ENCODE measurements at places on chromosomes 16 and 17.

DNA sequence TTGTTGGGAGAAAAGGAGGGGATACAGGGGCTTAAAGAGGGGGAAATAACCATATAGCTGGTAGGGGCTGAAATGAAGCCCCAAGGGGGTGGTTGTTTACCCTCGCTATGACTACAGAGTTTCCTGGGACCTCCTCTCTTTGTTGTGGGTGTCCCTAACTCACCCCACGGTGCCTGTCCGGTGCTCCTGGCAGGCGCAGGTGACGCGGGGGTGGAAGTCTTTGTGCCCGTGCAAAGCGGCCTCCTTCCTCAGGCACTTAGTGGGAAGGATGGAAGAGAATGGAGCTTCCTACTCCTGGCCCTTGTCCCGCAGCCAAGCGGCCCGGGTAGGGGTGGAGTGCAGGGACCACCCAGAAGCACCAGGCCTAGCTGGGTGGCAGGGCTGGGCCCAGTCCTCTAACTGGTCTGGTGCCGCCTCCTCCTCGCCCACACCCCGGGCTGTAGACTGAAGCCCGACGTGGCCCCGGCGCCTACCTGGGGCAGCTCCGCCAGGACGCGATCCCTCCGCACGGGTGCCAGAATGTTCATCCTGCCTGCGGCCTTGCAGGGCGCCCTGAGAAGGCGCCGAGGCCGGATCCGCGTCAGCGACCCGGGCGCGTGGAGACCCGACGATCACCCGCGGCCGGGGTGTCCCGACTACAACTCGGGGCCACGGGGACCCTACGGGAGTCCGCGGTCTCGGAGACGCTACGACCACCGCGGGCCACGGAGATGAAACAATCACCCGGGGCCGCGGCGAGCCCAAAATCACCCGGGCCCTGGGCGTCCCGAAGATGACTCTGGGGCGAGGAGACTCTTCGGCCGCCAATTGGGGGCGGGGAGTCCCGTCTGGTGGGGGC, 709 bp downstream of the RAB34 start:
- no peak for DNase-seq

- no peak for DNase-seq
Observed at GRCh38 chr16:68732741-68733399, 4.2 kb upstream of the CDH1 start.

GRCh38 chr17:43609613-43610385, 51.9 kb downstream of the MEOX1 start:
- no peak for DNase-seq

DNA sequence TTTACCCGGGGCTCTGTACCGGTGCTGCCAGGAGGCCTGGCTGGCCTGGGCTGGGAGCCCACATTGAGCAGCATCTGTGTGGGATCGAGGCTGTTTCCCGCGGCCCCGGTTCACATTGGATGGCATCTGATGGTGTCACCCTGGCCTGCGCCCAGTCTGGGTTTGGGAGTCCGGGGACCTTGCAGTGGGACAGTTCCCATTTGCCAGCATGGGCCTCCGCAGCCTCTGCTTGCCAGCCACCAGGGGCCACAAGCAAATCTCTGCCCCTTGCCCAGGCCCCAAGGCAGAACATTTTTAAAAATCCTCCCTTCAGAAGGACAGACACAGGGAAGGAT, 64.5 kb downstream of the BANP start:
- DNase-seq, result no peak

- DNase-seq, result no peak
Observed at GRCh38 chr17:38456031-38456815, 28.0 kb downstream of the ARHGAP23 start.

- no peak for DNase-seq
Observed at GRCh38 chr16:24747441-24747840, 18.0 kb downstream of the TNRC6A start.

DNA sequence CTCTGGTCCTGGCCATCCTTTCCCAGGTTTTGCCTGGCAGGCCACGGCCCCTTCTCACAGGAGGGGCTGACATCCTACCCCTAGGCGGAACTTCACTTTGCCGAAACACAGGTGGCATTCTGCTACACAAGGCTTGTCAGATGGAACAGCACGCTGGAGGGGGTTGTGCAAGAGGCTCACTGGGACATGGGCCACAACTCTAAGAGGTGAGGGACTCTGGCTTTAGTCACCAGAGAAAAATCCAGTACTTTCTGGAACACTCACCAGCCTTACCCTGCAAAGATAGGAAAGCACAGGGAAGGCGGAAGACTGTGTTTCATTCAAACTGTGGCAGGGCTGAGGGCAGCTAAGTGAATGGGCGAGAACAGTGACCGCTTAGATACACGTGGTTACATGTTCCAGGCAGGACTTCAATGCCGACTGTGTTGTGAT, 18.3 kb downstream of the CDC42EP4 start:
- peak; percentile 79 for DNase-seq

DNA sequence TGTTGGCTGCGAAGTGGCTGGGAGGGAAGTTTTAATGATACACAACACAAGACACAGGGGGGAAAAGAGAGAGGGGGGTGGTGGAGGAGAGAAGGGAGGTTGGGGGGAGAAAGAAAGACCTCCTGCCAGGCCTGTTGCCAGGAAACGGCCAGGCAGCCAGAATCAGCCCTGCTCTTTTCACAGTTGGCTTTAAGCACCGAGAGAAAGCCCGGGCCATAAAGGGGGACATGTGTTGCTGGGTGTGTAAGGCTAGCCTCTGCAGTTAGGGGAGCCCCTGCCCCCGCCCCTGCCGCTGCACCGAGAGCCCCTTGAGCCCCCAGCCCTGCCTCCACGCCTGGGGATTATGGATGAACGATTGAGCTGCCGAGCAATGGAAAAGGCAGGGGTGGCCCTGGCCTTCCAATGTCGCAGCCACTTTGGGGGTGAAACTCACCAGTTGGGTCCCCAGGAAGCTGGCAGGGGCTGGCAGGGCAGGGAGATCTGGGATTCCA, 13.9 kb upstream of the WNT3 start:
- DNase-seq, result no peak

- DNase-seq, result no peak
Observed at GRCh38 chr16:19842426-19843157, 42.1 kb downstream of the GPRC5B start.

DNA sequence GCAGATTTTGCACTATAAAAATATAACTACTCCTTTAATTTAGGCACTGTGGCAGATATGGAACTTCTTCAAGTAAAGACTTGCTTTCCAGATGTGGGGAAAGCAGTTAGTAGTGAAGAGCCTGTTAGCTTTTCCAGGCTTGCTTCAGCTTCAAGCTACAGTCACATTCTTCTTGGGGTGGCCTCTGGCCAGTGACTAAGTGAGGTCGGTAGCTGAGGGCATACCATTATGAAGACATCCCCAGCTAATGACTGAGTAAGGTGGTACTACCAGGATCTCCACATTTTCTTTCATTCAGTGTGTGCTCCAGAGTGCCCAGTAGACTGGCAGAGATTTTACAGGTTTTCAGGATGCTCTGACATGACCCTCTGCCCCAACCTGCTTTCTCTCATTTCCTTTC, 167.1 kb upstream of the KIF2B start:
- DNase-seq, result peak; percentile 3

DNA sequence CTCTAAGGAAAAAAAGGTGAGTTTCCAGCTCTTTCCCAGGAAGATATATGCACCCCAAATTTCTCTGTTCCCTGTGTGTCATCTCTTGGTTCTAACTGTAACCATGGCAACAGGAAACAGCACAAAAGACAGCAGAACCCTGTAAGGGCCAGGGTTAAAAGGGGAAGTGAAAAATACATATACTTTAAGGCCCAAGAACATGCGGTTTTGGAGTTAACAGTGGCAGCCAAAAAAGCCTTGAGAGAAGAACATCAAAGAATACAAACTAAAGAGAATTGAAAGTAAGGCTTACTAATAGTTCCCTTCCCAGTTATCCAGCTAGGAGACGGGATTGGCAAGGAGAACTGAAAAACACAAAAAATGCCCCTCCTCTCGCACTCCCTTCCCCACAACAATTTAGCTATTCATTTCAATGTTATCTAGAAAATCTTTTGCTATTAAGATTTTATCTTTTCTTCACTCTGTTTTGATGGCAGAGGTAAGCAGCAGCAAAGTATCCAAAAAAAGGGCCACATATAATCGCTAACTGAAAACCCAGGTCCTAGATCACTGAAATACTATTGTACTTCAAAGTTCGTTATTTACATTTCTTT, 1.5 kb downstream of the SPOP start:
- peak; percentile 33 for DNase-seq

- no peak for DNase-seq
Observed at GRCh38 chr16:86565644-86566511, 751 bp upstream of the FOXC2 start.

DNA sequence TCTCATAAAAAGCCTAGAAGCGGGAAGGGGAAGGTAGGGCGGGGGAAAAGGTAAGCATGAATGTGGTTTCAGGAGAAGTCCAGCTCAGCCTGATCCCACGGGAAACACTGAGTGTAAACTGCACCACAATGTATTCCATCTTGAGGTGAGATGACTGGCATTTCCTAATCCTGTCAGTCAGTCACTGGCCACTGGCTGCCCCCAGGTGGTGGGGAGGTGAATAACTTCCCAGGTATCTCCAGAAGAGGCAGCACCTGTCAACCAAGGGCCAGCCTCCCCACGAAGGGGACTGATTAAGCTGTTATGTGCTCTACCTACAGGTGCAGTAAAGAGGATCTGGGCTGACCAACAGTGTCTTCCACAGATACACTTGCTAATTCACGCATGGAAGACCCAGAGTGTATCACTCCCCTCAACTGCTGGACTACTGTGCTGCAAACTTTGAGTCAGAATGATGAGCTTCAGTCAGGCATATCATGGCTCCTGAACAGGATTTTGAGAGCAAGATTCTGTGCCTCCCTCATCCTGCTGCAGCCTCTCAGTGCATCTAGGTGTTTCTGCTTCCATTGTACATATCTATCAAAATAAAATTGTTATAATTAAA, 108.5 kb upstream of the CCL2 start:
- DNase-seq, result peak; percentile 12

DNA sequence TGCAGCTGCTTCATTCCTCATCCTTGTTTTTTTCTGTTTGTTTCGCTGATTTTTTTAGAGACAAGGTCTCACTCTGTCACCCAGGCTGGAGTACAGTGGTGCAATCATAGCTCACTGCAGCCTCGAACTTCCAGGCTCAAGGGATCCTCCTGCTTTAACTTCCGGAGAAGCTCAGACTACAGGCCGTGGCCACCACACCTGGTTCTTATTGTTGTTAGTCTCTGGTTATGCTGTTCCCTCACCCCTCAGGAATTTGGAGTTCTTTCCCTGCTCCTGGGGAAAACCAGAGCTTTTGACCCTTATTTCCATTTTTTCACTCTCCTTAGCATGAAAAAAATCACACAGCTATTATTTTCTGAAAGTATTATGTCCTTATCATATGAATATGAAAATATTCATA, 1.8 kb downstream of the ODF4 start:
- DNase-seq, result no peak

- peak; percentile 9 for DNase-seq
Observed at GRCh38 chr17:34386697-34387550, 23.9 kb upstream of the CCL1 start.

GRCh38 chr17:80363120-80363515, 51.8 kb upstream of the ENDOV start:
- no peak for DNase-seq

DNA sequence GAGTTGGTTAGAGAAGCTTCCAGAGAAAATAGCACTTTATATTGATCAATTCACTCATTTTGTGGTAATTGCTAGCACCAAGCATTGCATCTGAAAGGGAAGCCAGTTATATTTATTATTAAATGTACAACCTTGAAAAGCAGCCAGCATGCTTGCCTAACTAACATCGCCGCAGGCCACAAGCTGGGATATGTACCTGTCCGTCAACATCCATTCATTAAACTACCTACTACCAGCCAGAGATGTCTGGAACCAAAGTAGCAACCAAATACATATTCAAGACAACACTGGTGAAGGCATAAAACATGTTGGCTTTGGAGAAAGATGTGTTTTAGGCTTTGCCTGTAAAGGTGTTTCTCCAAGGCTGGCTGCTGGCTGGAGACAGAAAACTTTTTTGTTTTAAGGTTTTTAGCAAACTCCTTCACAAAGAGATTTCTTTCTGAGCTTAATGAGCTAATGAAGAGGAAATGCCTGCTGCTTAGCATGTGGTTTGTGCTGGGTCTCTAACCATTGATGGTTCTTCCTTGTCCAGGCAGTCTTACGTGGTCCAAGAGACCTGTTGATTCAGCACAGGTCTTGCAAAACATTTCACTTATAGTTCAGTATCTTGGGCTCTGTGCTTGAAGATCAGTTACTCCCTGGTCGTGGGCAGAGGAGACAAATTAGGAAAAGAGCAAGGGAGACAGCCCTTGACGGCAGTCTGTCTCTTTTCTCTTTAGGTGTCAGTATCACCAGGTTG, 3.1 kb downstream of the ITPRIPL2 start:
- no peak for DNase-seq

GRCh38 chr17:8353736-8354135, 14.1 kb downstream of the ODF4 start:
- DNase-seq, result no peak

- DNase-seq, result no peak
Observed at GRCh38 chr17:44023545-44024270, 8.9 kb upstream of the TMEM101 start.

GRCh38 chr17:68560966-68561720, 40.0 kb downstream of the FAM20A start:
- DNase-seq, result no peak

GRCh38 chr16:27564224-27564623, 14.3 kb downstream of the KATNIP start:
- no peak for DNase-seq

DNA sequence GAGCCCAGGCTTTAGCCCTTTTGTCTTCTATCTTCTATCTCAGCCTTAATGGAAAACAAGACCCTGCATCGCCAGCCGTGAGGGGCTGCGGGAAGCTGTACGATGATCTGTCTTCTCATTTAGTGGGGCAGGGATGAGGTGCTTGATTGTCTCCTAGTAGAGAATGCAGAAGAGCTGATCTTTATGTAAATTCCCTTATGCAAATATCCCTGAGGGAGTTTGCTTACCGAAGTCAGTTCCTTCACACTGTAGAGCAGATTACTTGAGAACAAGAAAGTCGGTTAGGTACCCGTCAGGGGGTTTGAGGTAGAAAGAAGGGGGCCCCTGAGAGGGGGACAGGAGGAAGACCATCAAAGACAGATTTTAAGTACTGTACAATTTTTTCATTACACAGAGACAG, 66.2 kb downstream of the IRF8 start:
- no peak for DNase-seq

DNA sequence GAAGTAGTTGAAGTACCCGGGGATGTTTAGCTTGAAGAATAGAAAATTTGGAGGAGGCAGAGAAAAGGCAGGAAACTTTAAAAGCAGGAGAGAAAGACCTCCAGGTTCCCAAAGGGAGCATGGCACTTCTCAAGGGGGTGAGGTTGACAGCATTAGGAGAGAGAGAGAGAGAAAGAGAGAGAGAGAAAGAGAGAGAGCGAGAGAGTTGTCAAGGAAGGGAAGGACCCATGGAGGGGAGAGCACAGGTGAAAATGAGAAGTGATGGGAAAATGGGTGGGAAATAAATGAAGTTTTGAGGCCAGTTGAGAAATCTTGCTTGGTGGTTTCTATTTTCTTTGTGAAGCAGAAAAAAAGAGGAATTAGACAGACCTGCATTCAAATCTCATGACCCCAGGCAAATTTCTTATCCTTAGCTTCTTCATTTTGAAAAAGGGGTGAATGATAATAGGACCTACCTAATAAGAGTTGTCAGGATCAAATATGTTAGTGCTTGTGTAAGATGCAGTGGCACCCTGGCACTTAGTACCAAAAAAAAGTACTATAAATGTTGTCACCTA, 24.0 kb downstream of the PRKCB start:
- no peak for DNase-seq

- no peak for DNase-seq
Observed at GRCh38 chr17:81135505-81136278, 29.6 kb upstream of the PVALEF start.

GRCh38 chr17:50458701-50459676, 9.7 kb downstream of the CHAD start:
- peak; percentile 2 for DNase-seq

All from AG08396 (cell line).